NCI-H2171 (cell line): ENCODE measurements at places on chromosomes 2 and 18.

- DNase-seq, result no peak
Observed at GRCh38 chr2:149049142-149049541, 10.6 kb downstream of the LYPD6B start.

GRCh38 chr2:96083064-96083939 is 33.1 kb downstream of the ADRA2B start:
- DNase-seq, result no peak

DNA sequence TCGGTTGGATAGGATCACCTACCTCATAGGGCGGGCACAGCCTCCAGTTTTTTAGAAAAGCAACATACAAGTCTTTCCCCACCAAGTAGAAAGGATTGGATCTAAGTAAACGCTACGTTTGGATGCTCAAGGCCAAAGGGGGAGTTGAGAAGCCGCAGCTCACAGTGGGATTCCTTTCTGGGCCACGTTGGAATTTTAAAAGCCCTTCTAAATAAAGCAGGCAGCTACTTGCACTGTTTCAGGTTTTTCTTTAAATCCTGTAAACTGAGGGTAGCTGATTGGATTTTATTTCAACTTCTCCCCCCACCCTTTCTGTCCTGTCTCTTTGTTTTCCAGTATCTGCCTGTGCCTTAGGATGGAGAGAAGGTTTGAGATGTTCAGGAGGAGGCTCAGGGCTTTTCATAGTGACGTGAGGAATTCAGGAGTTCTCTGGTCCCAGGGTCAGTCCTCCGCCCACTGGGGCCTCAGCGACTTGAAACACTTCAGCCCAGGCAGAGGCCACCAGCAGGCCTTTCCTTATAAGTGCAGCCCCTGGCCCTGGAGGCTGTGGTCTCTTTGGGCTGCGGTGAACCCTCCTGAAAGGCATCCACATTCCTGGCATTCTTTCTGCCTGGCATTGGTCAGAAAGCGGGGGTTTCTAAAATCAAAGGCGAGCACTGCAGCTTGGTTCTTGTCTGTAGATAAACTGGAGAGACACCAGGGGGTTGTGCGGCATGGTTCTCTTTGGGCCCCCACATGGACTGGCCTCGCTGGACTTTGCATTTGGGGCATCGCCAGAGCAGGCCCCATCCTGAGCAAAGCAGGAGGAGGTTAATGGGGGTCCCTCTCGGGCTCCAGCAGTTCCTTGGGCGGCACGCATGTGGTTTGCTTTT is 44.5 kb downstream of the SH3BP4 start:
- no peak for DNase-seq

DNA sequence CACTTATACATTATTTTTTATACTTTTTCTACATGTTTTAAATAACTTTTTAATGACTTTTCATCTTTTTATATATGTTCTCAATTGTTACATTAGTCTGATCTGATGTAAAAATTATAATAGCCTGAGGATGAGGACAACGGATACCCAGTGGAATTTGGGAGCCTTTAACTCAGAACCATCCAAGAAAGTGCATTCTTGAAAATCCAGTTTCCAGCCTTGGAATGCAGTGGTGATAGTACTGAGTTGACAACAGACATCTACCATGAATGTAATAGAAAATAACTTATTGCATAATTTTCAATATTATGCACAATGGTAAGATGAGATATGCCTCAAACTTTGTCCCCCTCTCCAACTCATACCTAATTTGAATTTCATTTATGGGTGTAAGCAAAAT is 120.7 kb upstream of the ZC3H15 start:
- DNase-seq, result no peak

- no peak for DNase-seq
Observed at GRCh38 chr18:5475267-5475666, 68.5 kb downstream of the EPB41L3 start.

- DNase-seq, result no peak
Observed at GRCh38 chr2:225310745-225311144, 88.8 kb upstream of the NYAP2 start.

DNA sequence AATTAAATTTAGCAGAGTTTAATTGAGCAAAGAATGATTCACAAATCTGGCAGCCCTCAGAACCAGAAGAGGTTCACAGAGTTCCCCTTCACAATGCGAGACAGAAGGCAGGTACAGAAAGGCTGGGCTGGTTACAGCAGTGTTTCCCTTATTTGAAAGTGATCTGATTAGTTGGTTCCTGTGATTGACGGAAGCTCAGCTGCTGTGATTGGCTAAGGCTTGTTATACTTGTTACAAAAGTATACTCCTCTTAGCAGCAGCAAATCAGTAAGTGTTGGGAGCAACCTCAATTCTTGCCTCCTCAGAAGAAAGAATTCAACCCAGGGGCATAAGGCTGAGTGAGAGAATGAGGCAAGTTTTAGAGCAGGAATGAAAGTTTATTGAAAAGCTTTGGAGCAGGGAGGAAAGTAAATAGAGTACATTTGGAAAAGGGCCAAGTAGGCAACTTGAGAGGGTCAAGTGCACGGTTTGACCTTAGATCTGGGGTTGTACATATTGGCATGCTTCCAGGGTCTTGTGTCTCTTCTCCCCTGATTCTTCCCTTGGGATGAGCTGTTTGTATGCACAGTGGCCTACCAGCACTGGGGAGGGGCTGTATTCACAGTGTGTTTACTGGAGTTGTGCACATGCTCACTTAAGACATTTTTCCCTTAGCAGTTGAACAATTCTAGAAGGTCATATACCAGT is 431.8 kb upstream of the RAB12 start:
- DNase-seq, result peak; percentile 48

GRCh38 chr2:173407646-173408045 is 53.0 kb downstream of the CDCA7 start:
- DNase-seq, result no peak
